GM23248 (cell line): ENCODE measurements at places on chromosomes 2 and 18. TPM values are rescaled to one million over a fixed set of nuclear protein-coding genes. Genes with fewer than 3 reads are reported as not detected.

DNA sequence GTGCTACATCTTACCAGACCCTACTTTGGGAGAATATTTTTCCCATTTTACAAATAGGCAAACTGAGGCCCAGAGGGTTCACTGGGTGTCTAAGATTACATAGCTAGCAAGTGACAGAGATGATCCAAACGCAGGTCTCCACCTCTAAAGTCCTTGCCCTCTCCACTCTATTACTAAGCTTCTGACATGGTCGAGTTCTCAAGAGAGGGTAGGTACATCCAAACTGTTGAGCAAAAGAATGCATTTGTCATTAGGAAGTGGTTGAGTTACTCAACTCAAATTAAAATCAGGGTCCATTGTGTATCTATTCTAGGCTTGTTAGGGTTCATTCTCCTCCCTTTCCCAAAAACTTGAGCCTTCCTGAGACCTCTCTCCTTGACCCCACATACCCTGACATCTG, 680.6 kb upstream of the FANCL start:
- no peak overlapping the region for H3K4me3 ChIP-seq
- no peaks in the 10 kb centered on the region for H3K27me3 ChIP-seq

DNA sequence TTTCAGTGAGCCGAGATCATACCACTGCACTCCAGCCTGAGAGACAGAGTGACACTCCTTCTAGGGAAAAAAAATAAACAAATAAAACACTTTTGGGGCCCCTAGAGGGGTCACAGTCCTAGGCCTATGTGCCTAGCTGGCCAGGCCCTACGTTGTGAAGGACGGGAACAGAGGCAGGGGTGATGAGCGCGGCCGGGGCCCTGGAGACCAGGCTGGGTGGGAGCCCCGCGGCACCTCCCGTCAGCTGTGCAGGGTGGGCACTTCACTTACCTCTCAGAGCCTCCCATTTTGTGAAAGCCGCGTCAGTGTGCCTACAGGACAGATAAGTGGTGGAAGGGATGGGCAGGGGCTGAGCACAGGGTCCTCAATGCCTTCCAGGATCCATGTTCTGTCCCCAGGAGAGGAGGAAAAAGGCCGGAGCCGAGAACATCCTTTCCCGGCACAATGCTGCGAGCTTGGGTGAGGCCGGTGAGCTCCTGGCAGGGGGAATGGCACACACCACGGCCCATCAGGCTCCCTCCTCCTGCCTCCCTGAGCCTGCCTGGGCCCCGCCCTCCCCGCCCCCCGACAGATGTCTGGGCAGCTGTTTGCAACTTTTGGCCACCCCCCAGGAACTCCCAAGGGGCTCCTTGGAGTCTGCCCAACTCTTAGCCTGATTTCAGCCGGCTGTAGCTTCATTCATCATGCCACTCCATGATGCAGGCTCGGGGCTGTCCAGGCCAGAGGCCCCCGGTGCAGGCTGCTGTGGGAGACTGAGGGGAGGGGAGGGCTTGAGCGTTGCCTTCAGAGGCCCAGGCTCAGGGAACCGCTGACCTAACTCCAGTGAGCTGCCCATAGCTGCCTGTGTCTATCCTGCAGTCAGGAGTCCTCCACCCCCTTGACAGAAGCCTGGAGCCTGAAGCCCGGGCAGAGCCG, 196.5 kb downstream of the TFCP2L1 start:
- no peak overlapping the region for H3K4me3 ChIP-seq
- H3K36me3 ChIP-seq = no peaks in the 10 kb centered on the region
- no peak for DNase-seq
- H3K27me3 ChIP-seq = peaks cover 15% of the 10 kb centered on the region; the same call in 1 of the 2 replicates
- H3K4me1 ChIP-seq = no peaks in the 10 kb centered on the region
- H3K27ac ChIP-seq = no peak overlapping the region

DNA sequence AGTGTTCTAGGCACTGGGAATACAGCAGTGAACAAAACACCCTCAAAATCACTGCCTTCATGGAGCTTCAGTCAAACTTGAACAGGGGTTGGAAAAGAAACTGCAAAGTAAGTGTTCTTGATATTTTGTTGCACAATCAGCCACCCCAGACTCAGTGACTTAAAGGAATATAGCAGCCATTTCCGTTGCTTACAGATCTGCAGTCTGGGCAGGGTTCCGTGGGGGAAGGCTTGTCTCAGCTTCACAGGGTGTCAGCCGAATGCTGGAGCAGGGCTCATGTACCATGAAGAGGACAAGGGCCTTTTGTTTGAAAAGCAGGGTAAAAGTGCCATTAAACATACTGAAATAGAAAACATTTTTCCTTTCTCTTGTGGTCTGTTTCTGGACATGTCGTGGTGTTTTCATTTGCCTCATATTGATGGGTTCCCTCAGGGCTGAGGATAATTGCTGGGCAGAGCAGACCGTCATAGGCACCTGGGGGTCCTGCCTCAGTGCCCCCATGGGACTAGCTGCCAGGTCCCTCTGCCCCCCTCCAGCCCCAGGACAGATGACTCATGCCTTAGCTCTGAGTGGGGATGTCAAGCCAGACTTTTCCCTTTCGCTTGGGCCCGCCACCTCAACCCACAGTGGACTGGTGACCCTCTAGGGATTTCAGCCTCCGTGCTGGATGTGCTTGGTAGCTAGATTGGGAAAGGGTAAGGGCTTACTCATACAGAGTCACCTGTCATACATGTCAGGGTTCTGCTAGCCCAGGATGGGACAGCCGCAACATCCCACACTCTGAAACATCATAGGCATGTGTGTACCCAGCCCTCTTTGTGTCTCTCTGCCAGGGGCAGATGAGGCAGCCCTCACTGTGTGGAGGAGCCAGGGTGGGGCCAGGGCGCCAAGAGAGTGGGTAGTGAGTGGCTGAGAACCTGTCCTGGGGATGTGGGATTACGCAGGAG, 96.5 kb downstream of the PTPRM start:
- no peaks in the 10 kb centered on the region for H3K36me3 ChIP-seq
- no peak overlapping the region for H3K27ac ChIP-seq
- H3K27me3 ChIP-seq = no peaks in the 10 kb centered on the region
- H3K4me3 ChIP-seq = no peak overlapping the region
- DNase-seq = no peak

The PLGLB1 gene
- 0.46 and 1.4 TPM in 2 replicates for polyA plus RNA-seq

The TRAPPC8 gene
- polyA plus RNA-seq = 10.1 and 10.6 TPM in 2 replicates

The CABYR gene
- polyA plus RNA-seq = 3.6 and 4.5 TPM in 2 replicates

The GCG gene
- polyA plus RNA-seq = not detected in 2 replicates
